ENCODE measurements at places on chromosomes 2 and 18.

DNA sequence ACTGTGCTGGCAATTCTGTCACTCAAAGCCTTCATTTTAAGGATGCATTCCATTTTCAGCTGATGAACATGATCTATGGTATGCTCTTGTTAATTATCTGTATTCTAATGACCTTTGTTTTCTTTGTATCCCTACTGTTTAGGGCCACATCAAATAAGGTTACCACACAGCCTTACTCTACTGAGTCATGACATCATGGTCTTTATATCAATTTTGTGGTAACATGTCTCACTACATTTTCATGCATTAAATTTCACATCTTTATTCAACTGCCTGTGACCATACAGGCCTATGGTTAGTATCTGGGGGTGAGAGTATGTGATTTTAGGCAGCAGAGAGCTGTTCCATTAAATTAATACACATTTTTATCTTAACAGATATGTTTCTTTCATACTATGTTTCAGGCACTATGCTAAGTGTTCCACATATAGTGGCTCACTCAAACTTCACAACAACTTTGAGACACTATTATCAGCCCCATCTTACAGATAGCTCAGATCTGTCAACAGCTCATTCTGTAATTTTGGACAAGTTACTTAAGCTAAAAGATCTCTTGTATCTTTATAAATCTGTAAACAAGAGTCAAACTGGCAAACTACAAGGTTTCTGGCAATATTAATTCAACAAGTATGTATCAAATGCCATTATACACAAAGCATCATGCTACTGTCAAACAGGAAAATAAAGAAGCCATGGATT is 18.0 kb downstream of the LRPPRC start:
- DNase-seq = no peak

DNA sequence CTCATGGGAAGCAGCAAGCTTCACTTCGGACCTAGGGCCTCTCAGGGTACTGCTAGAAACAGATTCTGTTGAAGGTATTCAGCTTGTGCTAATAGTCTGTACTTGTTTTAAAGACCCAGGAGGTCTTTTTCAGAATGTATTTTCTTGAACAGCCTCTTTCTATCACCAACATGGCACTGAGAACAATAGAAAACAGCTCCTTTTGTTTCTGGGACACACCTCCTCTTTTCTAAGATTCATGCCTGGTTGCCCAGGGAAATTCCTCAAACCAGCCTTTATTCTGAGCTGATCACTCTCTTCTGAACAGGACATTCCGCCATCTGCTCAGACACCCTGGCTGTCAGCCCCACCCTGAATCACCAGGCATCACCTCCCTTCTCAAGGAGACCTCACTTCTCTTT is 389.6 kb downstream of the TGIF1 start:
- DNase-seq = peak; percentile 63

DNA sequence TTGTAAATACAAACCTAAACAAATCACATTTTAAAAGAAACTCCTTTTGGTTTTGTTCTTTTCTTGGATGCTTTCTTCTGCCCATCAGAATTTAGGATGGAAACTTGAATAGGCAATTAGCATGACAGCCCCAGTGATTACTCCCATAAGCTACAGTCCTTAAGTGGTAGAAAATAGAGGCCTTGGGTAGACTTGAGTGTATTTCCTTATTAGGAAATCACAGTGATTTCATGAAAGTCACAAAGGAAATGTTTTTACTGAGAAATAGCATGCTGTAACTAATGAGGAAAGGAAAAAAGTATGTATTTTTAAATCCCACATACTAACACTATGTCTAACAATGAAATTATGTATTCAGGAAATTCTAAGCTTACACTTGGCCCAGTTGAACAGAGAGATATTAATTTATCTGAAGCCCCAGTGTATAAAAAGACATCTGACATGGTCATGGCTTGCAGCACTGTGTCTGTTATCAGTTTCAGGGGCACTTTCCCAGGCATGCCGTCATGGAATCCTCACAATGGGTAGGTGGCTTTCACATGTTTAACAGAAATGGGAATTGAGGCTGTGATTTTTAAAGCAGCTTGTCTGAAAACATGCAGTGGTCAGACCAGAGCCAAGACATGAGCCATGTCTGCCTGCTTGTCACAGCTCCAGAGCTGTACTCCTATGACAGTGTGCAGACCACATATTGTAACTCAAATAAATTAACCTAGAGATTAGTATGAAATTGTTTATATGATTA is 79.7 kb upstream of the TRIB2 start:
- no peak for DNase-seq

- no peak for DNase-seq
Observed at GRCh38 chr2:15875969-15876705, 64.2 kb upstream of the MYCN start.

GRCh38 chr2:183224948-183225347 is 100.7 kb downstream of the NUP35 start:
- no peak for DNase-seq

- DNase-seq = no peak
Observed at GRCh38 chr2:196287523-196287922, 116.1 kb upstream of the STK17B start.

DNA sequence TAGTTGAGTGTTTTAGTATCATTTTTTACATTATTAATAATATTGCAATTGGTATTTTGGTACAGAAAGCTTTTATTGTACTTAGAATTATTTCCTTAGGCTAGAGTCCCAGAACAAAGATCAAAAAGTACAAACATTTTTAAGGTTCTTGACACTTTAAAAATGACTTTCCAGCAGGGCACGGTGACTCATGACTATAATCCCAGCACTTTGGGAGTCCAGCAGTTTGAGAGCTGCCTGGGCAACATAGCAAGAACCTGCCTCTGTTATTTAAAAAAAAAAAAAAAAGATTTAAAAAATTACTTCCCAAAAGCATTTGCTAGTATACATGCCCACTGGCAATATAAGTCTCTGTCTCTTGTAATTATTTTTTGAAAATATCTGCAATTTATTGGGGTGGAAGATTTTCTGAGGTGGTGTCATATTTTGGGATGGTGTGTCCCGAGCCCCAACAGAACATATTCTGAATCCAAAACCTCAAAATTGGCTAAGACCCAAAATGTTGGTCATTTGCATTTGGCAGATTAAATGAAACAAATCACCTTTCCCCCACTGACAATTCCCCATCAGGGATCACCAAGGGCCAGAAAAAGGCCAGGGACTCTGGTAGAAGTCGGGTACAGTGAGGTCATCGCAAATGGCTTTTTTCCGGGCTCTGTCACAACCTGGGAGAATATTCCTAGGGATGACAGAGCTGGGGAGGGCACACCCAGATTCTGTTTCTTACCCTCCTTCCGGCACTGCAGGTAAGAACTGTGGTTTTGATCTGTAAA is 42.1 kb downstream of the NIFK start:
- DNase-seq = no peak

- no peak for DNase-seq
Observed at GRCh38 chr2:58971511-58972360, 730.6 kb upstream of the FANCL start.

- peak; percentile 77 for DNase-seq
Observed at GRCh38 chr18:25134861-25135260, 217.1 kb downstream of the ZNF521 start.

GRCh38 chr2:24365051-24365450 is 4.7 kb upstream of the ITSN2 start:
- peak; percentile 80 for DNase-seq

DNA sequence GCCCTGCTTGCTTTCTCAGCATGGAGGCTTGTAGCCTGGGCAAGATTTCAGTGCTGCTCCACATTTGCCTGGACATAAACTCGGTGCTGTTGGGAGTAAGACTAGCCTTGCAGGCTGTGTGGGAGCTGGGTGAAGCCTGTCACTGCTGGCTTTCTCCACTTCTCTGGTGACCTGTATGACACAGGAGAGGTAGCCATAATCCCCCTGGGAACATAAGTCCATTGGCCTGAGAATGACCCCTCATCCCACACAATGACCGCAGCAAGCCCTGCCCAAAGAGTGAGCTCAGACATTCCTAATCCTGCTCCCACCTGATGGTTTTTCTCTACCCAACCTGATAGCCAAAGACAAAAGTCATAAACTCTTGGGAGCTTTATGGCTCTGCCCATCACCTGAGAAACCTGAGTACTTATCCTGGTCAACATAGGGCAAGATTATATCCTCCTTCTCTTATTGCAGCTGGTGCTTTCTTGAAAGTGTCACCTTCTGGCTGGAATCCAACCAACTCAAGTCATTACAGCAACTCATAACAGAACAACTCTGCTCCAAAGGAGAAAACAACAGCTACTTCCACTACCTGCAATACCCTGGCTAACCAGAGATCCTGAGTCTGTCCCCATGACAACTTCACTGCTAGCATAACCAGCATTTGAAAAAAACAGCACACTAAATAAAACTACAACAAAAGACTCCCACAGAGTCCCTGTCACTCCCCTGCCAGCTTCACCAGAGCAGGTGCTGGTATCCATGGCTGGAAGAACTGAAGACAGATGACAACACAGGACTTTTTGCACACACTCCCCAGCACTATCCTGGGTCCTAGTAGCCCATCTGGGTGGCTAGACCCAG is 834.4 kb upstream of the DDX18 start:
- no peak for DNase-seq

GRCh38 chr2:30465171-30465545 is 18.1 kb downstream of the LCLAT1 start:
- peak; percentile 39 for DNase-seq

- no peak for DNase-seq
Observed at GRCh38 chr18:22330508-22330907, 87.2 kb downstream of the CTAGE1 start.

DNA sequence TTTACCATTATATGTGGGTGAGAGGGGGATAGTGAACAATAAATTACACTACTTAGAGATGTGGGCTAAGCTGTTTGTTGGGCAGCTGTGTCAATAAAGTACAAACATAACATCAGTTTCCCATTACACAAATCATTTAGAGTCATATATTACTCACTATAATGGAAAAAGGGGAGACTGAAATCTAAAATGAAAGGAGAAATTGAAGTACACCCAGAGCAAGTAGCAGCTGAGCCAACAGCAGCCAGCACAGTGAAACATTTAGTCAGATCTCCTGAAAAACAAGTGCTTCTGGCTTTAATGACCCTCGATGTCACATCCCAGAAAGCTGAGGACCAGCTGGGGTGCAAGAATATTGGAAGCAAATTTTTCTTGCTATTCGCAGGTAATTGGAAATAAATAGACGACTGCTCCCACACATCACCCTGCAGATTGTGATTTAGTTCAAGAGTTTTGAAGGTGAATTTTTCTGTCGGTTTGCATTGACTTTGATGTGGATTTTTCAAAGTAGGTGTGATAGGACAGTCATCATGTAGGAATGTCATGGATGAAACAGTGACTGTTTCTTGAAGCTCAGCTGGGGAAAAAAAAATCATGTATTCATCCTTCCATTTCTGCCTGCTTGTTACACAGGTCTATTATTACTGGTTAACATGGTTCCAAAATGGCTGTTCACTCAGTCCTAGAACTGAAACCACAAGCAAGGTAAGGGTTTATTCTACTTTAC is 1607.3 kb upstream of the CELF4 start:
- DNase-seq = peak; percentile 88

DNA sequence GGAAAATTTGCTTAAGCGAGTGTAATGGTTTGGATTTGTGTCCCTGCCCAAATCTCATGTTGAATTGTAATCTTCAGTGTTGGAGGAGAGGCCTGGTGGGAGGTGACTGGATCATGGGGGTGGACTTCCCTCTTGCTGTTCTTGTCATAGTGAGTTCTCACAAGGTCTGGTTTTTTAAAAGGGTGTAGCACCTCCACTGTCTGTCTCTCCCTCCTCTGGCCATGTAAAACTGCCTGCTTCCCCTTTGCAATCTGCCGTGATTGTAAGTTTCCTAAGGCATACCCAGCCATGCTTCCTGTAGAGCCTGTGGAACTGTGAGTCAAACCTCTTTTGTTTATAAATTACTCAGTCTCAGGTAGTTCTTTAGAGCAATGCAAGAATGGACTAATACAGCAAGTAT is 6.6 kb downstream of the YIPF4 start:
- DNase-seq = no peak

All from NCI-H69 (cell line).